AG04450 (cell line): ENCODE measurements at places on chromosomes 3 and 15.

DNA sequence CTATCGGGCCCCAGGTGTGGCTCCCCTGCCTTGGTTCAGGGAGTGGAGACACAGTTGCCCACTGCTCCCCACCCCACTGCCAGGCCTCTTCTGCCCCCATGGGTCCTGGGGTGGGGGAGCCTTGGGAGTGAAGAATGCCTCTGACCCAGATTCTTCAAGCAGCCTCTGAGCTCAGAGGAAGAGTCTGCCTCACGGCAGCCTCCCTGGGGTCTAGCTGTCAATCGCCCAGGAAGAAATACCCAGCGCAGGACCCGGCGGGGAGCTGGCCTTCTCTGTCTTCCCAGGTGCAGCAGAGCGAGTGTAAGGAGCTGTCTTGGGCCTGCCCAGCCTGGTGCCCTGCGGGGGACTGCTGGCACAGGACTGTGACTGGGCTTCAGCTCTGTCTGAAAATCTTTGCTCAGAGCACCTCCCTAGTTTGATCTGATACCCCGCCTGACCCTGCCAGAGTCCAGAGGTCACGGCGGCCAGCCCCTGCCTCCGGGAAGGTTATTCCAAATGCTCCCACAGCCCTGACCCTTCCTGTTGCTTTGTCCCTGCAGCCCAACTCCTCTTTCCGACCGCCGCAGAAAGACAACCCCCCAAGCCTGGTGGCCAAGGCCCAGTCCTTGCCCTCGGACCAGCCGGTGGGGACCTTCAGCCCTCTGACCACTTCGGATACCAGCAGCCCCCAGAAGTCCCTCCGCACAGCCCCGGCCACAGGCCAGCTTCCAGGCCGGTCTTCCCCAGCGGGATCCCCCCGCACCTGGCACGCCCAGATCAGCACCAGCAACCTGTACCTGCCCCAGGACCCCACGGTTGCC lies 11.0 kb downstream of the ANKRD63 start:
- DNase-seq: no peak

DNA sequence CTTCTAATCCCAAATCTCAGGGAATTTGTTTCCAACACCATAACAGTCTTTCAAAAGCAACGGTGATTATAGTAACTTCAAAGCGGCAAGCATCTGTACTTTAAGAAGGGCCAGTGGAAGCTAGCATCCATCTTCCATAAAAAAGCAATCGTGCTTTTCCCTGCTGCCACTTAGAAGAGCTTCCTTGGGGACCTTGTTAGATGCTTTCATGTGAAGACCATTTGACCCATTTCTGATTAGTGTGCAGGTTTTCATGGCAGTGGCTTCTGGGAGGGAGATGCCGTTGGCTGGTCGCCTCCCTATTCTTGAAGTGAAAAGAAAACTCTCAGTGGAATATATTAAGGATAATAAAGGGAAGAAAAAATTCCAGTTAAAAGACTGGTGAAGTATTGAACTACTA lies 354.1 kb downstream of the ROBO2 start:
- DNase-seq: no peak

DNA sequence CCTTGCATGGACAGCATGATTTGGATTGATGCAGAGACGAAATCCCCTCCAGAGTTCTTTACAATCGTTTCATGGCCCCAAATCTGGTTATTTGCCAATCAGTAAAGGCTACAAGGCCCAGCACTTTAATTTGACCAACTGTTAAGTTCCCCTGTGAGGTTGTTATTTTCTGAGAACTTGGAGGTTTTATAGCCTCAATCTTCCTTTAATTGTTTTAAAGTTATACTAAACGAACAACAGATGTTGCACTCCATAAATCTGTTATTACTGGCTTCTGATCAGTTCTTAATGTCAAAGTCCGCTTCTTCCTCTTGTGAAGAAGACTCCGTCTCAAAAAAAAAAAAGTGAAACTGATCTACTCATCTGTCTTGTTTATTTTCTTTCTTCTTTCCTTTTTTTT lies 30.8 kb downstream of the LARP6 start:
- no peak for DNase-seq

DNA sequence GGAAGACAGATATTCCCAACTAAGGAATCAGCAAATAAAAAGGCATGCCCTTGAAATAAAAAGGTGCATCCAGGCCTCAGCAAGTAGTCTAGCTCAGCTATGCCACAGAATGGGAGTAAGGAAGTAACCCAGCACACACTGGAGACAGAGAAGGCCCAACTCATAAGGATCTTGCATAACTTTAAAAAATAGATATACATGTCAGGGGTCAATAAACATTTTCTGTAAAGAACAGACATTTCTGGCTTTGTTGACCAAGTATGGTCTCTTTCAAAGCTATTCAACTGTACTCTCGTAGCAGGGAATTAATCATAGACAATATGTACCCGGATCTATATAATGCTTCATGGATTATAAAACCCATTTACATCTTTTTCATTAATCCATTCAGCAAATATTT lies 449.3 kb downstream of the TAFA4 start:
- DNase-seq: no peak

- no peak for DNase-seq
These were observed 14.2 kb downstream of the MYO5C start for GRCh38 chr15:52281085-52282035.

GRCh38 chr3:132911741-132912415 lies 126.3 kb upstream of the TMEM108 start:
- no peak for DNase-seq

- DNase-seq: no peak
These were observed 62.6 kb upstream of the VGLL3 start for GRCh38 chr3:87053553-87053952.
